Hair follicle dermal papilla cell (primary cell): ENCODE measurements at places on chromosomes 6 and 20. TPM values are rescaled to one million over a fixed set of nuclear protein-coding genes. Genes with fewer than 3 reads are reported as not detected.

Gene MAP1LC3A
- 36.2 and 49.1 TPM in 2 replicates for total RNA-seq

Gene SLC17A2
- not detected in 2 replicates for total RNA-seq

Gene PAK5
- under 0.01 TPM in 1 of 2 replicates, not detected in the other for total RNA-seq

Gene SMLR1
- total RNA-seq = under 0.01 TPM in 1 of 2 replicates, not detected in the other

Gene SYCP2
- 0.85 and 1.6 TPM in 2 replicates for total RNA-seq

Gene KCNQ5
- total RNA-seq = 0.49 and 1.5 TPM in 2 replicates

Gene CTAGE9
- not detected in 2 replicates for total RNA-seq

Gene C20orf141
- total RNA-seq = not detected in 2 replicates

Gene LRRN4
- 0.12 and 0.16 TPM in 2 replicates for total RNA-seq
